Trophoblast cell (in vitro differentiated cells and primary cell): ENCODE measurements at places on chromosomes 7 and 10.

DNA sequence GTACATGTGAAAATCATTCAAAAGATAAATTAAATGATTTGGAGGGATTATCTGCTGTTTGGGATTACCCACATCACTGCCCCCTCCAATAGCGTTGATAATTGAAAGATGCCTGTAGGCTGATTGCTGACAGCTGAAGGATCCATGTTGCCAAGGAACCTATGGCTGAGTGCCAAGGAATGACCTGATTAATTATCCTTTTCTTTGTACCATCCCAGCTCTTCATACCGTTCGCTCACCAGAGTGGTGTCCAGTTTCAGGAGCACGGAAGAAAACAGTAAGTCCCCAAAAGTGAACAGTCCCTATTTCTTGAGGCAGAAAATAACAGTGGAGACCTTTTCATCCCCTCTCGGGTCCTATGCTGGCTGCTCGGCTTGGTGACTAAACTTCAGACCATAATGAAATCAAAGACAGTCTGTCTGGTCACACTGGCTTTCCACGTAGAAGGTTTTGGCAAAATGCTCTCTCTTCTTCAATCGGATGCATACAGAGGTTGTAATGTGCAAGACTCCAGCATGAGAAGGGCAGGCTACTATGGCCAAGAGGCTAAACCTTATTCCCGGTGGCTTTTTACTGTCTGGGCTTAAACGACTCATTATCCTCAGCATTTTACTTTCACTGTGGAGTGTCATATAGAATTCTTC lies 108.8 kb downstream of the SPAG6 start:
- no peak for DNase-seq

DNA sequence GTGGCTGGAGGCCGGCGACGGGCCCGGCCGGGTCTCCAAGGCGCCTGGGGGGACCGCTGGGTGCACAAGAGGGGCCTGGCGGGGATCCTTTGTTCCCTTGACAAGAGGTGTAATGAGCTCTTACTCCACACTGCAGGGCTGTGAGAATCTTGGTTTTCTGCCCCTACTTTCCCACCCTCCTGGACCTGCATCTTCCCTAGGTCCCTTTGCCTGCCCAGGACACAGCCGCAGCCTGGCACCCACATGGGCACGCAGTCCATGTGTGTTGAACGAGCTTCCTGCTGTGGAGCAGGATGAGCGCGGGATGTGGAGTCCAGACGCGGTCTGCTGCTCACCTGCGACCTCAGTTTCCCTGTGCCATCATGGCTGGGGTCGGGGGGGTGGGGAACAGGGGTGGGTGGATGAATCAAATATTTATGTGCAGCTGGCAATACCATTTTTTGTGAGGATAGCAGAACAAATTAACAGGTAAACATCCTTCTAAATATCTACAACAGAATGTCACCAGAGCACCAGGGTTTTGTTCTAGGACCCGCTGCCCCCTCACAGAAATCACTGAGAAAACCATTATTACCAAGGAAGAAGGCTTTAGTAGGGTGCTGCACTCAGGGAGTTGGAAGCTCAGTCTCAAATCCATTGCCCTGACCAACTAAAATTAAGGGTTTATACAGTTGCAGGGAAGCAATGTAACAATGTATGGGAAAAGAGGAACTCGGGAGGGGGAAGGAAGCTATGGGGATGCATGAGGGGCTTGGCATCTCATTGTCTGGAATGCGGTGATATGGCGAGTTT lies 474 bp upstream of the NSMCE4A start:
- no peak for DNase-seq

DNA sequence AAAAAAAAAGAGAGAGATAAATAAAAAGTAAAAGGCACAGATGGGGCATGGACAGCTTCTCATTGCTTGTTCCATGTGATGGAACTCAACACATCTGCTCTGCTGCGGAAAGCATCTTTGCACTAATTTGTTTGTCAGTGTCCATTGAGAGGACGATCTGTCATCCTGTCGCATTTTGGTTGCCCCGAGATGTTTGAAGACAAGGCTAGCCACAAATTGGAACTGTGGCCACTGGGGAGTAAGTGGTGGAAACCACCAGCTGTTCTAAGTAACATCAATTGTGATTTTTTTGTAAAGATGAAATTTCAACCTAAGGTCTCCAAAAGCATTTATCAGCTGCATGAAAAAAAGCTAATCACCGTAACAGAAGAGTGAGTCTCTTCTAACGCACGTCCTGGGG lies 312.7 kb downstream of the ADARB2 start:
- DNase-seq: no peak

- no peak for DNase-seq
Measured at GRCh38 chr7:103691291-103691690, 245.3 kb upstream of the SLC26A5 start.

DNA sequence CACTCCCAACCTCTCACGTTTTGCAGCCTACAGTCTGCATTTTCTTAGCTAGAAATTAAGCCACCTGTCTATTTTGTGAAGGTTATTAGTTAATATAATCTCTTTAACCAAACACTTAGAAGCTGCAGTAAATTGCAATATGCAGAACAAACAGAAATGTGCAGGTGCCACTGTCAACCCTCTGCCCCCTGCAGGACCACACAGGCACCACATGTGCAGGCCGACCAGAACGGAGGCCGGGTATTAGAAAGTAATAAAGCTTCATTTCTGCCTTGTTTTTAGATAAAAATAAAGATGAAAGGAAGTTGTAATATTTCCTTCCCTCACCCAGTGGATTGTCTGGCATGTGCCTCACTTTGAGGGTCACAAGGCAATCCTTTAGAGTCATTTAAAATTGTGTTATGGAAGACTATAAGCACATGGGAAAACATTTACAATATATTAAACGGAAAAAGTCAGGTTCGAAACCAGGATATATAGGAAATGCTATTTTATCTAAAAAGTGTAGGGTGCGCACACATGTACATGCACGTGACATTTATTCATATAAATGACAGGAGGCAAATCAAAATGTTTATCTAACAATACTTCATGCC lies 158.2 kb downstream of the ARHGAP12 start:
- DNase-seq: peak; percentile 64

- no peak for DNase-seq
Measured at GRCh38 chr7:55140941-55141278, 122.1 kb downstream of the EGFR start.

DNA sequence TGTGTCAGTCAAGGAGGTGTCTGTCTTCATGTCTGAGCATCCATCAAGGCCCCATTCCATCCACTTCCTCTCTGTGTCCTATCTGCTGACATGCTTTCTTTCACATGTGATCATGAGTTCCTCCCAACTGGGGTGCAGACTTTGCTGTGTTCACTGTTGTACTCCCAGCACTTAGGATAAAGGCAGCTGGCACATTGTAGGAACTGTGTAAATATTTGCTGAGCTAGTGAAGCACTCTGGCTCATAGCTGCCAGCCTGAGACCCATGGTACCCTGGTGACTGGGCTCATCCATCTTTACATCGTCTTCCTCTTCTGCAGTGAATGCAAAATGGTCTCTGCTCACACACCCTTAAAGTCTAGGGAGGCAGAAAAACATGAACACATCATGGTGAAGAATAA lies 242.2 kb upstream of the IGFBP3 start:
- no peak for DNase-seq

DNA sequence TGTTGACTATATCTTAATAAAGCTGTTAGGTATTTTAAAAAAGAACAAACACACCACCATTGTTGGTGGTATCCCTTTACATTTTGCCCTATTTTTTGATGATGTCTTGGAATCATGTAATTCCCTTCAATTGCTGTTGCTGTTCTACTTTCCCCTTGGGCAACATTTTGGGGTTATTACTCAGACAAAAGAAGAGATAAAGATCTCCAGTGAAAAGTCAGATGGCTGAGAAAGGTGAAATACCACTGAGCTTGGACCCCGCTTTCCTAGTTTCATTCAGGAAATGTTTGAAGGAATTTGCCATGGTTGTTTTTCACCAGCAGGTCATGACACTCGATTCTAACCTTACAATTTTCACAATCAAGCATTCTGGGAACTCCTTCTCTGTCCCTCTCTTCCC lies 84.6 kb downstream of the MACC1 start:
- no peak for DNase-seq

DNA sequence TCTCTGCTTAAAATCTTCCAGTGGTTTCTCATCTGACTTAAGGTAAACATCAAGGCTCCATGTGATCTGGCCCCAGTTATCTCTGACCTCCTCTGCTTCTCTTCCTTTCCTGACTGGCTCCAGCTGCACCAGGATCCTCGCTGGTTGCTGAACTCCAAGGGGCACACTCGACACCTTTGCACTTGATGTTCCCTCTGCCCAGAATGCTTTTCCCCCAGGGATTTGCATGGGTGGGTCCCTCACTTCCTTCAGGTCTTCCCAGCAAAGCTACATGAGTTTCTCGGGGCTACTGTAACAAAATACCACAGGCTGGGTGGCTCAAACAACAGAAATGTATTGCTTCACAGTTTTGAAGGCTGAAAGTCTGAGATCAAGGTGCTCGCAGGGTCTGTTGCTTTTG lies 166.0 kb upstream of the CDCA7L start:
- no peak for DNase-seq

DNA sequence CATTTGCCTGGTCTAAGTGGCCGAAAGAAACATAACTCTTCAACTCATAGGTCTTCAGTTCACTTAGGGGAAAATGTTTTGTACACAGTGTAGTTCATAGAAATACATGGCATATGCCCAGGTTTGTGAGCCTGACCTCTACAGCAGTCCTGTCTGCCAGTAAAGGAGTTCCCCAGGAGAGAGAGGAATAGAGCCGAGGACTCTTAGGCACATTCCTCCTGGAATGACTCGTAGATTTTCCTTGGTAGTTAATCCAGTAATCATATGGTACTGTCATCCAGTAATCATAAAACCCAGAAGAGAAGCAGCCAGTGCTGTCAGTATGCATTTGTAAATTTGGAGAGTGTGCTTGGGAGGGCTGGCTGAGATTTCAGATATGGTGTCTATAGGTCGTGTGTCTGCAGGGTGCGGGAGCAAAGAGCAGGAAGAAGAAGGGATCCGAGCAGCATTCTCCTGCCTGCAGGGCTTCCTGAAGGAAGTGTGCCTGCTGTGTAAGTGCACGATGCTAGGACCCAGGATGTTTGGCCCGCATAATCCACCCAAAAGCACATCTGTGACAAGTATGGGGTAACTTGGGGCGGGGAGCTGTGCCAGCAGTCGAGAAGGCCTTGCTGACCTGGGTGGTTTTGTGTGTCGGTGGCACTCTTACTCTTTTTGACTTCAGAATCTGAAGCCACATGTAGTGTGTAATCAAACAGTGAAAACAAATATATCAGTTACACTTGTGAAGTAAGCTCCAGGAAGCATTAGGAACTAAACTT lies 13.9 kb downstream of the EIF4H start:
- DNase-seq: no peak

GRCh38 chr10:35903021-35903420 lies 260.9 kb upstream of the FZD8 start:
- no peak for DNase-seq

GRCh38 chr7:69692611-69693010 lies 94.3 kb downstream of the AUTS2 start:
- no peak for DNase-seq

DNA sequence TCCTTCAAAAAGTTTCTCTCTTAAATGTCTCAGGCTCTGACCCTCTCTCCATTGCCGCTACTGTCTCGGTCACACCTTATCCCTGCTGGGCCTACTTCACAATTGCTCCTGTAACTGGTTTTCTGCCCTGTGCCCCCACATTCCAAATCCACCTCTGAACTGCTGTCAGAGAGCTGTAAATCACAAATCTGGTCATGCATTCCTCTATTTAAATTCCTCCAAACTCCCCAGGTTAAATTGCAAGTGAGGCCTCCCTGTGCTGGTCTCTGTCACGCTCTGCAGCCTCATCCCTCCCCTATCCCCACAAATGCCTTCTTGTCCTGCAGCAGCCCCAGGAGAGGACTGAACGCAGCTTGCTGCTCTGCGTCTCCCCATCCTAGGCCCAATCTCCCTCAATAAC lies 40.4 kb upstream of the CDCA7L start:
- DNase-seq: no peak

DNA sequence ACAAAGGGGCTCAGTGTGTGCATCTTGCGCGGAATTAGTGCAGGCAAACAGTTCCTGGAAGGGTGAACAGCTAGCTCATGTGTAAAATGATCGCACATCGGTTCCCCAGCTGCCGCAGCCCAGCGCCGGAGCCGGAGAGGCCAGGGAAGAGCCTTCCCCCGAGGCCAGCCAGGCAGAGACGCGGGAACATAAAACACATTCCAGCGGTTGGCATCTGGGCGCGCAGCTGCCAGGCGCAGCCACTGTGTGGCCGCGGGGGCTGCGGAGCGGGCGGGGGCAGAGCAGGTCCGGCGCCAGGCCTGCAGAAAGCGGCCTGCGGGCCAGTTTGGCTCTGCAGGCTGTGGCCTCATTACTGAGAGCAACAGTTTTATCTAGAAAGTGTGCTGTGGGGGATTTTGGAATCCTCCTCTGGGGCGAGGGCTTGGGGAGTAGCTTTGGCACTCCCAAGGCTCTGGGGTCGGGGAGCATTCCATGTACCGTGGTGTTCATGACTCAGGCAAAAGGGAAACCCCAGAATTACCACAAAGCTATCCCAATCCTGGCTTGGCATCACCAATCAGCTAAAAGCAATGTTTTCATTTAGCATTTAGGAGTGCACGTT lies 74.3 kb downstream of the SAMD9 start:
- DNase-seq: peak; percentile 10

- no peak for DNase-seq
Measured at GRCh38 chr7:44814919-44815318, 18.4 kb downstream of the PPIA start.

GRCh38 chr7:101795461-101795860 lies 22.0 kb upstream of the CUX1 start:
- DNase-seq: no peak

- DNase-seq: no peak
Measured at GRCh38 chr7:15016766-15017165, 114.2 kb upstream of the DGKB start.

- DNase-seq: no peak
Measured at GRCh38 chr10:111089293-111089692, 12.5 kb downstream of the ADRA2A start.

- no peak for DNase-seq
Measured at GRCh38 chr10:43091846-43092245, 15.0 kb downstream of the RET start.
